COLO829 (cell line): ENCODE measurements at places on chromosomes 6 and 20.
A peak's percentile ranks its signal among the peaks of the same experiment; 100 is the strongest.

DNA sequence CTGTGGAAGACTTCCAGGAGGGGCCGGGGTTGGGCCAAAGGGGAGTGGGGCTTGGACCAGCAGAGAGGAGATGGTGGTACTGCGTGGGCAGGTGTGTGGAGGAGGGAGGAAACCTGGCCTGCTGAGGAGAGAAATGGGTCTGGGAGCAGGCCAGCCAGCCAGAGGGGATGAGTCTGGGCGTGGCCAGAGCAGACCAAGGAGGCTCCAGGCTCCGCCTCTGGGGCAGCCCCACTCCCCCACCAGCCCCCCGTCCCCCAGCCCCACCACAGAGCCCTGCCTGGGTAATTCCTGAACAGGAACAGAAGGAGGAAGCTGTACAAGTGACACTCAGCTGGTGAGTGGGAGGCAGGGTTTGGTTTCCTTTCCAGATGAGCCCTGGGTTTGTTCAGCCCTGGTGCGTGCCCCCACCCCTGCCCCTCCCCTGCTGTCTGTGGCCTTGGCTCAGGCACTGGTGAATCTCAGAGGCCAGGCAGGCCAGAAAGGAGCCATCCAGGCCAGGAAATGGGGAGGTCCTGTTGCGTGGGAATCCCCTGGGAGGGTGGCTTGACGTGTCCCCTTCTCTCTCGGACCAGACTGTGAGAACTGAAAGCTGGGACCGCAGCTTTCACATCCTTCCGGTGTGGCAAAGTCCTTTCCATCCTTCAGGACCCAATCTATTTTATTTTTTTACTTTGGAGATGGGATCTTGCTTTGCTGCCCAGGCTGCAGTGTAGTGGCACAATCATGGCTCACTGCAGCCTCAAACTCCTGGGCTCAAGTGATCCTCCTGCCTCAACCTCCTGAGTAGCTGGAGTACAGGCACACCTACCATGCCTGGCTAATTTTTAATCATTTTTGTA is 9.4 kb upstream of the SRC start:
- DNase-seq: no peak

- DNase-seq: no peak
Measured at GRCh38 chr6:21137700-21138335, 455.7 kb upstream of the SOX4 start.

GRCh38 chr6:121076119-121076518 is 258.2 kb downstream of the TBC1D32 start:
- no peak for DNase-seq

DNA sequence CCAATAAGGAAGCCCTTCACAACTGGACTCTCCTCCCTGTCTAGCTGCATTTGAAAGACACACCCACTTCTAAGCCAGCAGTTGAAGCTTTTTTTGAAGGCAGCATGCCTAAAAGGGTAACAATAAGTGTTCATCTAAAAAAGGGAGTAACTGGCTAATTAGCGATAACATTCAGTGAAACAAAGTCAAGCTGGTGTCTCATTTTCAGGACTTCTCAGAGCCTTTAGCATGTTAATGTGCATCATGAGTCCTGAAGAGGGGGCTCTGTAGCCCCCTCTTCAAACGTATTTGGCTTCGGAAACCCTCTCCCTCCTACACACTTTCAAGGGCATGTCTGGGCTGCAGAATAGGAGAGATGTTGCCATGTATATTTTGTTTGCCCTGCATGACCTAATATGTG is 28.1 kb downstream of the SLC22A23 start:
- no peak for DNase-seq

DNA sequence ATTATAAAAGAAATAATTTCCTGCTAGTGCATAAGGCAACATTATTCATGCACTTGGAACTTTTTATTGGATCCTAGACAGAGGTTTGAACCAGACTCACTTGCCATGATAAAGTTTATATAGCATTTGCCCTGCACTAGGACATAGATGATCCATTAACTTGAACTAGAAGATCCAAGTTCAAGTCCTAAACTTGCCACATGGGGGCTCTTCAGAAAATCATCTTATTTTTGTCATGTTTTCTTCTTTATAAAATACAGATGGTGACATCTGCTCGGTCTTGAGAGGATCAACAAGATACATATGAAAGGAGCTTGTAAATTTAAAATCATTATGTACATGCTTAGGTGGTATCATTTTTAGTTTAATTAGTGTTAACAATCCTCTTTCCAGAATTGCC is 94.5 kb downstream of the SIM1 start:
- no peak for DNase-seq

GRCh38 chr6:112773187-112773586 is 426.1 kb downstream of the RFPL4B start:
- DNase-seq: no peak

DNA sequence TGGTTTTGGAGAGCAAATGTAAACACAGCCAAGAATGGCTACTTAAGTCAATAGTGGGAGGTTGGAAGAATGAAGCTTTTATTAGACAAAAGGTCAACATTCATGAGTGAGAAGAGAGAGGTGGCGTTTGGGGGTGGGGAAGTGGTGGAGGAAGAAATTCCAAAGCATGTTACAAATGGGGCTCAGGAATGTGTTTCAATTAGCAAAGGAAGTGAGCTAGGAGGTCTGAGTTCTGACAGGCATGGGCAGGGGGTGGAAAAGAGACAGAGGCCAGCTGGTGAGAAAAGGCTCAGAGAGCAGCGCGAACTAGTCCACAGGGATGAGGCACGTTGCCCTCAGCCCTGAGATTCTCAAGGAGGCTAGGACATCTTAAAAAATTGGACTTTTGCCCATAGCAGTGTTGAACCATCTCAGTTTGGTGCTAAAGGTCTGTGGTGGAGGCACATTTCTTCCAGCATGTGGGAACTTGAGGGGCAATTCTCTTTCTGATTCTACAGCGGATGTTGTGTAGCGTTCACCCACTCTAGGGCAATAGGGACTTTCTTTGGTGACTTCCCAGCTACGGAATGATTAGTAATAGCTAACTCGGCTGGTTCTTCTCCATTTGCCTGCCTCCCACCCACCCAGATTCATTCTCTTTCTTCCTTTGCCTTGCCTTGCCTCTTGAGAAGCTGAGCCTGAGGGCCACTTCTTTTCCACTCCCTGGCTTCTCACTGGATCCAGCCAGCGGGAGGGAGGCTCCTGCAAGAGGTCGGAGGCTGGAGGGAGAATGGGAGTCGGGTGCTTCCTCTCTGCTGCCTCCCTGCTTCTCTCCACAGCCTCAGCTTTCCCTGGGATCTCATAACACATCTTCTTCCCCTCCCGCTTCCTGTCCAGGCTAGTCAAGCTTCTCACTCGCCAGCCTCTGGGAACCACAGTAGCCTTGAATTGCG is 45.1 kb upstream of the NEDD9 start:
- DNase-seq: peak; percentile 96

DNA sequence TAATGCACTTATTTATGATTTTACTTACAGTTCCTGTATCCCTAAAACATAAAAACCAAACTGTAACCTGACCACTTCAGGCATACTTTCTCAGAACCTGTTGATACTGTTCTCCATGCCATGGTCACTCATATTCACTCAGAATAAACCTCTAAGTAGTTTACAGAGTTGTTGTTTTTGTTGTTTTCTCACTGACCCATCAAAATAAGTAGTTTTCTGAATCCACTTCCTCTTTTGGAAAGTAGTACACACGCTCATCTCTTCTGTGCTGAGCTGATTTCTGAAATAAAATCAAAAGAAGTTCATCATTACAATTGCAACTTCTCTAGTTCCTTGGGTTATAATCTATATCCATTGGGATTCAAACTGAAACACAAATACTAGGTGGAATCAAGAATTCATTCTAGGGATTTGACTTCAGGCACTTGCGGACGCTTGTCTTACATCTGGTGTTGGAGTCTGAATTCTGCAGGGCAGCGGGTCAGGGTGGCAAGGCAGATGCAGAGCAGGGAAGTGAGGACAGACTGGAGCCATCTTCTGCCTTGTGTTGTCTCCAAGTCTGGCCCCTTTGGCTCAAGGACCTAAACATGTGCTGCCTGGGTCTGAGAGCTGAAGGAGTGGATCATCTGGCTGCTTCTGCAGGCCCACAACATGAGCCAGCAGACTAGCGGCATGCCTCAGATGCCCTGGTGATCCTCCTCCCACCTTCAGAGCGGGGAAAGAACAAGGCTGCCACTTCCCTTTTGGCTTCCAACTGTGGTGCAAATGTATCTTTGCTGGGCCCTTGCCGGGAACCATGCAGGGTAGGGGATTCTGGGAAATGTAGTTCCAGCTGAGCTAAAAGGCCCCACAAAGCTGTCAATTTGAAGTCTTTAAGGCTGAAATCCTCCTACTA is 167.9 kb upstream of the MYLIP start:
- DNase-seq: no peak

DNA sequence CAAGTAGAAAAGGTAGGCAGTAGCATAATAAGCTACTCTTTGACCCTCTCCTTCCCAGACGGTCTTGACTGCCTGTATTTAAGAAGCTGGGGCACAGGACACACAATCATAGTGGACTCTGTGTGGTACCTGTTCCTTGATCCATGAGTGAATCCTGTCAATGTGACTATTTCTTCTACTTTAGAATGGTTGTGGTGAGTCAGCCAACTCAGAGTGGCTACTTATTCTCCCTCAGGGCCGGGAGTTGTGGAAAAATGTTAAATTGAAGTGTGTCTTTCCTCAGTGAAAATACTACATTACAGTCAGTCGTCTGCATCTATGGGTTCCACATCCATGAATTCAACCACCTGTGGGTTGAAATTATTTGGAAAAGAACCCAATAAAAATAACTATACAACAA is 30.8 kb upstream of the PREP start:
- no peak for DNase-seq

- no peak for DNase-seq
Measured at GRCh38 chr6:105824732-105825131, 261.4 kb upstream of the PRDM1 start.

GRCh38 chr6:70709826-70710225 is 42.1 kb downstream of the SMAP1 start:
- DNase-seq: no peak

DNA sequence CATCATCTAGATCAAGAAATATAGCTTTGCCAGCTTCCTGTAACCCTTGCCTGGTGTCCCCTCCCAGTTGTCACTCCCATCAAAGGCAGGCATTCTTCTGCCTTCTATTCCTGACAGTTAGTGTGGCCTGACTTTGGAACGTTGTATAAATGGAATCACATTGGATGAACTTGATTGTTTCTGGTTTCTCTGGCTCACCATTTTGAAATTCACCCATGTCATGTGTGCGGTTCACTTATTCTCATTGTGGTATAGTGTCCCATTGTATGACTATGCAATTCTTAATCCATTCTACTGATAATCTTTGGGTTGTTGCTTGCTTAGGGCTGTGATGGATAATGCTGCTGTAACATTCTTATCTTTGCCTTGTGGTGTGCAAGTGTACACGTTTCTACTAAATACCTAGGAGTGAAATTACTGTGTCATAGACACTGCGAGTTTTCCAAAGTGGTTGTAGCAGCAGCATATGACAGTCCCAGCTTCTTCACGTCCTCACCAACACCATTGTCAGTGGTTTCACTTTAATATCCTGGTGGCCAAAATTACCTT is 73.2 kb downstream of the VEGFA start:
- no peak for DNase-seq

GRCh38 chr20:23515250-23515939 is 24.5 kb downstream of the CST8 start:
- peak; percentile 13 for DNase-seq
